T47D (cell line): ENCODE measurements at places on chromosomes 4 and X.

GRCh38 chrX:373641-374471 is 12.9 kb downstream of the PPP2R3B start:
- peak; percentile 45 for DNase-seq

DNA sequence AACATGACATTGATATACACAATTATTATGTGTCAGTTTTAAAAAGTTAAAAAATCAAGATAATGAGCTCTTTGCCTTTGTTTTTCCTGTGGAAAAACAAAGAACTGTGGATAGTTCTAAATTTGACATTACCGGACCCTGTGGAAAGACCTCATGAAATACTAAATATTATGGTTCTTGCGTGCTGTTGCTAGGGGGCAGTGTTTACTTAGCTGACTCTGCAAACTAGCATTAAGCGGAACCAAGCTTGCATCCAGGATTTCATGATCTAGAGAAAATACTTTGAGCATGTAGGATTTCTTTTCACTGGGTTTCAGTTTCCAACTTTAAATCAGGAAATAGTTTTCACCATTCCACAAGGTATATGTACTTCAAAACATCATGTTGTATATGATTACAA is 33.6 kb downstream of the CLCN4 start:
- DNase-seq, result no peak

DNA sequence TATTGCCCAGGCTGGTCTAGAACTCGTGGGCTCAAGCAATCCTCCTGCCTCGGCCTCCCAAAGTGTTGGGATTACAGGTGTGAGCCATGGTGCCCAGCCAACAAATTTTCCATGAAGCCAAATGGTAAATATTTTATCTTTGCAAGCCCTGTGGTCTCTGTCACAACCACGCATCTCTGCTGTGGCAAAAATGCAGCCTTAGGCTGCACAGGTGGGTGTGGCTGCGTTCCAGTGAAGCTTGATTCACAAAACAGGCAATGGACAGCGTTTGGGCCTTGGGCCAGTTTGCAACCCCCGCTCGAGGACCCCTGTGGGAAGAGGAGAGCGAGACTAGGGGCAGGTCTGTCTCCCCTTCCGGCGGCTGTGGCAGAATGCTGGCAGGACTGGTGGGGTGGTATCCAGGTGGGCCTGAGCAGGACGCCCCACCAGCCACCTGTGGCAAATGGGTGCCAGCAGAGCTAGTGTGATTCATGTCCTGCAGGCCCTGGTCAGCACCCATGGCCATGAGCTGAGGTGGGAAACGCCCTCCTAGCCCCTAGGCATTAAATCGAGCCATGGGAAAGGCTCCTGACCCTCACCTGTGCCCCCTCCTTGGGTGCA is 19.7 kb downstream of the HTRA3 start:
- no peak for DNase-seq

DNA sequence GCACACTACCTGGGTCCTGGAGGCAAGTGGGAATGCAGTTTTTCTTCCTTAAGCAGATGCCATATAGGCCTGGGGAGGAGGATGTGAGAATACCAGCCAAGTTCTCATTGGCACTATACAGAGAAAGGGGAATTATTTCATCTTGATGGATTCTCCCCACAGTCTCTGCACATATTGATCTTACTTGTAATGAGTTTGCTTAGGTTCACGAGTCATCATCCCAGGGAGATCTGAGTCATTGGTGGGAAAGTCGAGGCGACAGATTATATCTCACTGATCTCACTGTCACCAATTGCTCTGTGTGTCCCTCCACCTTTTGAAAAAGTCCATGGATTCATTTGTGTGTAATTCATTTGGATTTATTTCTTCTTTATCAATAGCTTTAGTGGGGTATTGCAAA is 156.8 kb downstream of the AR start:
- no peak for DNase-seq

DNA sequence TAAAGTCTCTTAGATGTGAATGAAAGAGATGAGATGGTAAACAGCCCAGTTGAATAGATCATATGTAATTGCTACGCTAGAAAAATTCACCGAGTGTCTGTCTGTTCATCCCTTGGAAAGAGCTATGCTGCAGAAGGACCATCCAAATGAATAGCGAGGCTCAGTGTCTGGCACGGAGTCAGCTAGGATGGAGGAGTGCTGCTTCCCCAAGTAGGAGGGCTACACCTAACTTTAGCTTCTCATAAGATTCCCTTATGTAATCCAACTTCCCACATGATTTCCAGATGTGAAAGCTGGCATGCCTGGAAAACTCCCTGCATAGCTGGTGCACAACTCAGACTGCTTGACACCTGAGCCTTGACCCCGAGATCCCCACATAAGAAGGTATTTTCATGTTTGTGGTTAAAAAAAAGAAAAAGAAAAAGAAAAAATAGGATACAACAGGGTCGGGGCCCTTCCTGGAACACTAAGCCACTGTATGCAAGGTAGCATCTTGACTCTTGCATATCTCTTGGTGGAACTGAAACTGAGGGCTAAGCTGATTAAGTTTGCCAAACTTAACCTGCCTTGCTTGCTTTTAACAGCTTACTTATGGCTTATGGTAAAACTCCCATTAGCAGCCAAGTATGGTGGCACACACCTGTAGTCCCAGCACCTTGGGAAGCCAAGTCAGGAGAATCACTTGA is 82.3 kb downstream of the FREM3 start:
- no peak for DNase-seq

GRCh38 chr4:141900856-141901255 is 264.5 kb downstream of the IL15 start:
- DNase-seq, result peak; percentile 11

DNA sequence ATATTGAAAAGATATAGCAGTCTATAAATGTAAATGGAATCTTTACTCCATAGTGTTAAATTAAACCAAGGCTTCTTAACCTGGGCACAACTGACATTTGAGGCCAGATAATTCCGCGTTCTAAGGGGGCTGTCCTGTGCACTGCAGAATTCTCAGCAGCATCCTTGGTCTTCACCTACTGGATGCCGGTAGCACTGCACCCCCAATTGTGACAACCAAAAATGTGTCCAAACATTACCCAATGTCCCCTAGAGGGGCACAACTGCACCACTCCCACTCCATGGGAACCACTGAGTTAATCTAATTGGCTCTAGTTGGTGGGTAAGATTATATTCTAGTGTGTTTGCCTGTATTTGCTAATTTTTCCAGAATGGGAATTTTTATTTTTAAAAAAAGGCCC is 16.6 kb downstream of the AP1S2 start:
- no peak for DNase-seq

DNA sequence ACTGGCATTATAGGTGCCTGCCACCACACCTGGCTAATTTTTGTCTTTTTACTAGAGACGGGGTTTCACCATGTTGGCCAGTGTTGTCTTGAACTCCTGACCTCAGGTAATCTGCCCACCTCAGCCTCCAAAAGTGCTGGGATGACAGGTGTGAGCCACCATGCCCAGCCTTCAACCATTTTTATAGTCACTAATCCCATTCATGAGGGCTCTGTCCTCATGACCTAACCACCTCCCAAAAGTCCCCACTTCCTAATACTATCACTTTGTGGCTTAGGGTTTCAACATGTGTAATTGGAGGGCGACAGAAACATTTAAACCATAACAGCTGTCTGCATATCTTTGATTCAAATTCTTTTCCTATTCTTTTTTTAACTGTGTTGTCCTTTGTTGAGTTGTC is 229.6 kb upstream of the AGA start:
- no peak for DNase-seq

DNA sequence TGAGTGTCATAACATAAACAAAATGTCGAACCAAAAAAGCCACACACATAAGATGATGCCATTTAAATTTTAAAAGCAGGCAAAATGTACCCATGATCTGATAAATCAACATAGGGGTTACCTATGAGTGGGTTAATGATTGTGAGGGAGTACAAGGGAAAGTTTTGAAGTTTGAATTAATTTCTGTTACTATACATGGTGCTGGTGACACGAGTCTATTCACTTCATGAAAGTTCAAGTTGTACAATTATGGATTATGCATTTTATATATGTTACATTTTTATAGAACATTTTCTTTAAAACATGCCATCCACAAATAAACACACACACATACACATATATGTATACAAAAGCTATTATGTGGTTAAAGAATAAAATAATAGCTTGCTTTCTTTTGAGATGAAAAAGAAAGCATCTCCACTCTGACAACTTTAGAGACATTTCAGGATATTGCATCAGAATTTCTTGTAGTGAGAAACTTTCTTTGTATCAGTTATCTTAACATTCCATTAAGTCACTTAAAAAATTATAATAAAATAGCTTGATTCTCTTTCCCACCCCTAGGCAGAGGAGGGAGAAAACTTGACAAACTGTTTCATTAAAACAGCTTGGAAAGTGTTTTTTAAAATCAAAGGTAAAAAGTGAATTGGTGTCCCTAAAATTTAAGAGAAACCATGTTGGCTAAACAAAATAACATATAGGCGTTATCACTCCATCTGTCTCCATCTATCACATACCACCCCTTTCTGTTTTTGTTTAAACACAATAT is 891.8 kb upstream of the NDST4 start:
- no peak for DNase-seq

- no peak for DNase-seq
Measured at GRCh38 chr4:71136071-71136470, 142.6 kb downstream of the DCK start.

DNA sequence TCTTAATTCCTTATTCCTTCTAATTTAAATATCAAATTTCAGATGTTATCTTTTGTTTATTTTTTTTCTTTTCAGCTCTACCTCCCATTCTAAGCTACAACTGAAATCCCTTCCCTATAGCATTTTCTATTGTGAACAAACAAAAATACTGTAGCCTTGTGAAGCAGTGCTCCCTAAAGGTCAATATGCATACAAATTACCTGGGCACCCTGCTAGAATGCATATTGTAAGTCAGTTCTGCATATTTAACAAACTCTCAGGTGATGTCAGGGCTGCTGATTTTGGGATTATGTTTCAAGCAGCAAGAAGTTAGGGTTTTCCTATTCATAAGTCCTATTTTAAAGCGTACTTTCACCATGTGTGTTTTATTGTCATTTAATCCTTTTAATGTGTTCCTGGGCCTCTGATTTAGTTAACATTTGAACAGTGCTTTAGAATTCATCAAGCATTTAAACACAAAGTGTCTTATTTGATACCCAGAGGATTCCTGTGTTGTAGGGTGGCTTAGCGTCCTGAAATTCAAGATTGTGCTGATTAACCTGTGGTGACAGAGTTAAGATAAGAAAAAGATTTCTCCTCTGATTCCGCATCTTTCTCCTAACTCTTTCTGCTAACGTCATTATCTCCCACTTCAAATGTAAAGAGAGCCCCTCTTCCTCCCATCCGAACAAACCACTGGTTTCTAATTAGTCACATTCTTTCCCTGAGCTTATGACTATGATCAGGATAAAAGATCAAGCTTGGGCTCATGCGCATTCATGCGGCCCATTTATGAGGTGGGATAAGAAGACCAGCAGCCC is 221.3 kb downstream of the ANK2 start:
- no peak for DNase-seq

DNA sequence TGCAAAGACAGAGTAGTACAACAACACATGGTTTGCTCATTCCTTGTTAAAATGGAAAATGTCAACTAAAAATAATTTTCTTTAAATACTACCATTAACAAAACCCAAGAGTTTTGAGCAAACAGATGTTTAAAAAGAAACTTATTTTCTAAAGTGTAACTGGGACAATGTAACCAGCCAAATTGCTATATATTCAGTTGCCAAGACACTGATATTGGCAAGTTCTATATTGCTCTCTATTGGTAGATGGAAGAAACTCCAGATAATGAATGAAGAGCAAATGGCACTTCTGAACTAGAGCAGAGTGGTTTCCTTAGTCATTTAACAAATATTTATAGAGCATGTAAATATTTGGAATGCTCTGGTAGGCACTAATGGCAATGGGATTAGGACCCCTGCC is 966.2 kb downstream of the RPA4 start:
- DNase-seq, result no peak

- DNase-seq, result no peak
Measured at GRCh38 chr4:152334931-152335330, 201.0 kb downstream of the FBXW7 start.

- peak; percentile 54 for DNase-seq
Measured at GRCh38 chr4:37762294-37762990, 64.0 kb upstream of the PGM2 start.

DNA sequence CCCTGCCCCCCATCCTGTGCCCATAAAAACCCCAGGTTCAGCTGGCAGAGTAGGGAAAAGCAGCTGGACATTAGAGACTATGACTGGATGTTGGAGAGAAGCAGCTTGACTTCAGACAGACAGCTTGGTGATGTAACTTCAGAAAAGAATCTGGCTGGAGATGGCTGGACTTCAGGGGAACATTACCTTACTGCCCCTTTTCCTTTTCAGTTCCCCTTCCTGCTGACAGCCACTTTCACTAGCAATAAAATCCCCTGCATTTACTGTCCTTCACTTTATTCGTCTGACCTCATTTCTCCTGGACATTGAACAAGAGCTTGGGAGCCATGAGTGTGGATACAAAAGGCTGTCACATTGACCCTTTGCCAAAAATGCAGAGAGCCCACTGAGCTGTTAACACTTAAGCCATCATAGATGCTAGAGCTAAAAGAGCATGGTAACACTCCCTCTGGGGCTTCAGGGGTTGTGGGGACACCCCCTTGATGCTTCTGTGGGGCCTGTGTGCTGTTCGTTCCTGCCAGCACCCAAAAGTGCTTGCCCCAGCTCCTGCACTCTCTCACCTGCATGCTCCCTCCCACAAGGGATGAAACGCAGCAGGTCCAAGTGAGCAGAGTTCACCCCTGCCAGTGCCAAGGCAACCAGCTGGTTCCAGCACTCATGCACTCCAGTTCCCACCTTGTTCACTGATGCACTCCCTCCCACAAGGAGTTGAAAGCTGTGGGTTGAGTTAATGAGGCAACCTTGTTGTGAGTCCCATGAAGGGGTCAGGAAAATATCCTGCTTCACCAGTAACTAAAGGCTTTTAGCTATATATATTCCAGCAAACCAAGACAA is 263.8 kb upstream of the NDST3 start:
- no peak for DNase-seq

- DNase-seq, result no peak
Measured at GRCh38 chr4:152278505-152279233, 257.2 kb downstream of the FBXW7 start.

- DNase-seq, result peak; percentile 59
Measured at GRCh38 chrX:6021316-6022091, 207.2 kb downstream of the NLGN4X start.

GRCh38 chrX:108001218-108001814 is 19.1 kb upstream of the TEX13B start:
- no peak for DNase-seq

DNA sequence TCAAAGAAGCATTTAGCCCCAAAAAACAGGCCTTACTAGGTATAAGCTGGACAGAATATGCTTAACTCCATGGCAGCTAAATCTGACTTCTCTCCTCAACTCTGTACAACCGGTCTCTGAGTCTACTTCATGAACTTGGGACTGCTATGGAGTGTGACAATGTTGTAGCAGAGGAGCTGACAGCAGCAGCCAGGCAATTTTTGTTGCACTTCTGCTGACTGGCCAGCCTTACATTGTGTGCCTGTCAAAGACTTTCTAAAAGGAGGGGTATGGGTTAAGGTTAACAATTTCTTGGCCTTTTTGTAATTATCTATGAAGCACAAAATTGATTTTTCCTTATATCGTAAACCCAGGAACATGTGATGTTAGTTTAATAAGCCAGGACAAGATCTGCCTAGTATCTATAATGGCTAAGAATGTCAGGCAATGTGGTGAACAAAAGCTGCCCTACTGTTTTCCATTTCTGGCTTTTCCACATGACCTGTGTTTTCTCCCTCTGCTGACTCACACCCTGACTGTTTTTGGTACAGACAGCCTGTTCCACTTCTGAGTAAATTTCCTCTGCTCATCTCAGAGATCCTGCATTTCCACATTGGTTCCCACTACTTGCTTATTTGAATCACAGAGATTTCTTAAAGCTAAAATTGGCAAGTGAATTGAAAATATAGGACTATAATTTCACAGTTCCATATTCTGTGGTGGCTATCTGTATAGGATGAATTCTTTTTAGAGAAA is 9.3 kb downstream of the NOX1 start:
- no peak for DNase-seq
